ENCODE measurements at places on chromosomes 2 and 18.
A peak's percentile ranks its signal among the peaks of the same experiment; 100 is the strongest.

GRCh38 chr2:101658387-101658786 is 39.1 kb upstream of the MAP4K4 start:
- no peak for DNase-seq

DNA sequence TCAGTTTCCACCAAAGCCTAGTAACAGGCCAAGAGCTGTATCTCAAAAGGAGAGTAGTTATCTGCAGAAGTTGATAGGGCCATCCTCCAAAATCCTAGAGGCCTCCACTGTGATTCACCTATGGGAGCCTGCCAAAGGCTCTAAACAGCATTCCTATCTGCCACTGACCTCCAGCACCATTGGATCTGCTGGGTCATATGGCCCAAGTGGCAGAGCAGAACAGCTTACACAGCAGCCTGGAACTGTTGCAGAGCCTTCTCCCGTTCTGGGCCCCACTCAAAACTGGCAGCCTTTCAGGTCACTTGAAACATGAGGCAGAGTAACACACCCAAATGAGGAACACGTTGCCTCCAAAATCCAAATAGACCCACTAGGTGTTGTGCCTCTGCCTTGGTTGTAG is 345.2 kb upstream of the RND3 start:
- DNase-seq, result no peak

DNA sequence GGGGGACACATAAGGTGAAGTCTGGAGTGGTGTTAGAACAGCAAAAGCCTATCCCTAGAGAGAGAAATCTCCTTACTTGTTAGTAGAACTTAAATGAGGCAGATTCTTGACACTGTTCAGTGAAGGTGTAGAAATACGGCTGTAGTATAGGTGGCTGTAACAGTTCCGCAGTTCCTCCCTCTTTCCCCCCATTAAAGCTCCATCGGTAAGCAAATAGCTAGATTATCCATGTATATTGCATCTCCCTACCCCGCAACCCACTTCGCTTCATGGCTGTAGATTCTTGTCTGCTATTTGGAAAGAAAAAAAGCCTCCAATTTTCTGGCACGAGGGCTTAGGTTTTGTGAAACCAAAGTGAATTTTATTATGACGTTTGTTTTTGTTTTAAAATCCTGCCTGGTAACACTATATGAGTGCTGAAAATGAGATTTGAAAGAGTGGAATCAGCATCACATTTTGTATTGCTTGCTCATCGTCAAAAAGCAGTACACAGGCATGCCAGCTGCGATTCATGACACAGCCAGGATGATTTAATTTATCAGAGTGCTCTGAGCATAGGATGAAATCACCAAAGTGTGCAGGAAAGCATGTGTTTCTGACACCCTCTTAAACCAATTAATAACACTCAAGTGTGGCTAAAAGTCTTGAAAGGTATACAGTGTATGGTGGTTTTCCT is 1.4 kb downstream of the FAM171B start:
- no peak for DNase-seq

DNA sequence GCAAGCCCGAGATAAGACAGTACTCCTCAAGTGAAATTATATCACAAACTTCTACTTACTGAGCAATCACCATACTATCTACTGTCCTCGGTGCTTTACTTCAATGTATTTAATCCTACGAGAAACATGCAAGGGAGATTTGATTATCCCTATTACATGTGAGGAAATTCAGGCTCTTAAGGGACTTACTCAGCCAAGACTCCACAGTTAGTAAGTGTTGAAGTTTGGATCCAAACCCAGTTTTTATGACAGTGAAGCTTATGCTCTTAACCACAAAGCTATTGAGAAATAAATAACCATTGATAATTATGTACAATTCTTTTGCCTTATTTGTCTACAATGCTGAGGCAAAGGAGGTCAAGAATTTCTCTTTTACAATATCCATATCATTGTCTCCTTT is 672.9 kb upstream of the ACVR2A start:
- DNase-seq, result no peak

GRCh38 chr2:219906114-219907010 is 278.9 kb downstream of the SLC4A3 start:
- no peak for DNase-seq

- DNase-seq, result peak; percentile 34
Measured at GRCh38 chr2:172864182-172864581, 128.5 kb downstream of the RAPGEF4 start.

GRCh38 chr2:127514485-127514884 is 11.8 kb downstream of the IWS1 start:
- DNase-seq, result no peak

GRCh38 chr2:202039278-202040078 is 5.8 kb downstream of the FZD7 start:
- no peak for DNase-seq

DNA sequence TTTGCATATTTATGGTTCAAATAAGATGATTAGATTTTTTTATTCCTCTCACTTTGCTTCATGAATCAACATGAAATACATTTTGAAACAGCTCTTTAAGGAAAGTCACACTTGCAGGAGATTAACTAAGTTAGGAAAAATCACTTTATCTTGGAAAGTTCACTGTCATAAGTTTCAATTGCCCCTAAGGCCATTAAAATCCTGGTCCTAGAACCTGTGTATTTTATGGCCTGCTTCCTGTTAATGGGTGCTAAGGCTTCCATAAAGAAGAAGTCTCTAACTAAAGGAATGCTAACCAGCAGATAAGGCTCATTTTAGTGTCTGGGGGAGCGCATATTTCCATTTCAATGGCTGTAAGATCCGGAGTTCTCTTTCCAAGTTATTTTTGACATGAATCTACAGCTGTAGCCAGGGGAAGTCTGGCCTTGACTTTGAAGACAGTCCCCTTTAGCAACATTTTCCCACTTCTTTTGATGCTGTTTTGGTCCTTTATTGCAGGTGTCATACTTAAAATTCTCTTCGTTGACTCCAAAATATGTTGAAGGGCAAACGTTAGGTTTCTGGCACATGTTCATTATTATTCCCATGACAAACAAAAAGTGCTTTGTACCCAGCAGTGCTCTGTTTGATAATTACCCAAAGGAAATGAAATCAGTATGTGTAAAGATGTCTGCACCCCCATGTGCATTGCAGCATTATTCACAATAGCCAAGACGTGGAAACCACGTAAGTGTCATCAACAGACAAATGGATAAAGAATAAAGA is 34.4 kb upstream of the SH3BP4 start:
- DNase-seq, result no peak

DNA sequence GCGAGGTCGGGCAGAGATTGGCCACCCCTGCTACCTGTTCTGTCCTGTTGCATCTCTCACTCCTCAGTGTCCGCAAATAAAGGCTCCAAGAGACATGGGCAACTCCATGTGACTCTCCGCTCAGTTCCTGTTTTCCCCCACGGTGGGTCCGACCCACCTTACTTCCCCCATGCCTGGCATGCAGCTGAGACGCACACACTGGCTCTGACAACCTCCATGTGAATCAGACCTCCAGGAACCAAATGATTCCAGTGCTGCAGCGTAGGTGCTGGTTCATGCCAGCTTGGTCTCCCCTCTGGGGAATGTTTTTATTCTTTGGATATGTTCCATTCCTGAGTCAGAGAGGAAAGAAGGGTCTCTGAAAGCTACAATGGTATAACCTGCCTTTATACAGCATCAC is 221.5 kb downstream of the SH3RF3 start:
- DNase-seq, result no peak

DNA sequence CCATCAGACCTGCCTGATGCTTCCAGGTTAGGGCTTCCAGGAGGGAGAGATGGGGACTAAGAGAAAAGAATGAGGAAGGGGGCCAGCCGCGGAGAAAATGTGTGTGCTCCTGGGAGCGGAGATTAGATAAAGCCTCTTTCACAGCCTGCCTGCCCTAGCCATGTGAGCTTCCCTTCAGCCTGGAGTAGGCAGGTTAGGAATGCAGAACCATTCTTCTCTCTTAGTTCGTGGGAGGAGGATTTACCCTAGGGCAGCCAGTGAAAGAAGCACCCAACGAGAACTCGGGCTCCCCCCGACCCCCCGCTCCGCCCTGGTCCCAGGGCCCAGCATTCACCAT is 36.1 kb downstream of the POMC start:
- DNase-seq, result no peak

All from activated T-cell treated with anti-CD3 and anti-CD28 coated beads for 48 hours (primary cell).